GM23248 (cell line): ENCODE measurements at places on chromosomes 7 and 10. TPM values are rescaled to one million over a fixed set of nuclear protein-coding genes. Genes with fewer than 3 reads are reported as not detected.

The NOS3 gene
- 0.13 and 0.32 TPM in 2 replicates for total RNA-seq

The C10orf53 gene
- not detected in 2 replicates for total RNA-seq

The PNLIPRP2 gene
- total RNA-seq: not detected in 2 replicates

The AKR1C8 gene
- total RNA-seq: not detected in 2 replicates

The COL1A2 gene
- 10,930 and 11,288 TPM in 2 replicates for total RNA-seq

The MBL2 gene
- total RNA-seq: not detected in 2 replicates

The AKR1B15 gene
- not detected in 2 replicates for total RNA-seq

The ADRB1 gene
- not detected in 2 replicates for total RNA-seq

The PPIA gene
- total RNA-seq: 2,655 and 2,752 TPM in 2 replicates

The SDK1 gene
- not detected in 2 replicates for total RNA-seq

The FAM25C gene
- not detected in 2 replicates for total RNA-seq

The ADGRA1 gene
- total RNA-seq: not detected in 2 replicates

The MYL10 gene
- not detected in 2 replicates for total RNA-seq

The ARHGEF35 gene
- 3.4 and 4.3 TPM in 2 replicates for total RNA-seq

The AKR1C4 gene
- not detected in 2 replicates for total RNA-seq

DNA sequence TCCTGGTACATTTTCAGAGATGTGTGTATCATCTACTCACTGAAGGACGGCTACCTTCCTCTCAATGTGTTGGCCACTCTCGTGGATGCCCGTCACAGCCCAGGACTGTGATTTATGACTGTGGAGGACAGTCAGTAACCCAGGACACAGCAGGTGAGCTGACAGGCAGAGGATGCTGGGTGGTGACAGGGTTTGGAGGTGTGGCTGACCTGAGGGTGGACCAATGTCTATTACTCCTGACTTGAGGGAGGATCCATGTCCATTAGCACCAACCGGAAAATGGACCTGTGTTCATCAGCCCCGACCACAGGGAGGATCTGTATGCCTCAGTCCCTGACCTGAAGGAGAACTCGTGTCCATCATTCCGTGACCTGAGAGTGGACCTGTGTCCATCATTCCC is 96.1 kb downstream of the ADCY1 start:
- no peak for DNase-seq

- peak; percentile 23 for DNase-seq
Measured at GRCh38 chr7:90677486-90678404, 81.6 kb downstream of the CDK14 start.

DNA sequence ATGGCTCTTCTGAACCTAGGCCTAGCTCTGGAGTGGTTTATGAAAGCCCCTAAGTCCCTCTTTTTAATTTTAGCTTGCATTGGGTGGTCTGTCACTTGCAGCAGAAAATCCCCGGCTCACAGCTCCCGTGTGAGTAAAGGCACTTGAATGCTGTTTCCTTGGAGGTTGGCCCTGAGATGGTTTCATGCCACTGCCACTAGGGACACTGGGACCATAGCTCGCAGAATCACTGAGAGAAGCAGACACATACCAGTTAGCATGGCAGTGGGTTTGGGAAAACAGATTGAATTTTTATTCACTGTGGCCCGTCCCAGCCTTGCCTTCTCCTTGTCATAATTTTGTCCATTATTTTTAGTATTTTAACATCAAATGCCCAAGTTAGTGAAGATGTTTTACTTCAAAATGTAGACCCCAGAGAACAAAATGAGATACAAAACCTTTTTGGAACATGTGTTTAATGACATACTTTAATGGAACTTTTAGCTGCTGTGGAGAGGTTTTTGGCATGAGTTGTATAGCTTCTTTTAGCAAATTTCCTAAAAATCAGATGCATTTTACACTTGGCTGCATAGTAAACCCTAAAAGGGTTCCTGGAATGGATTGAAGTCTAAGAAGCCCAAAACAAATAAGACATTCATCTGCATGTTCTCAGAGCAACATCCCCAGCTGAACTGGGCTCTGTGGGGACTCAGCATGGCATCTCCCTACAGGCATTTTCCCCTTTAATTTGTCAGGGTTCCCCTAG is 259.7 kb upstream of the PITRM1 start:
- DNase-seq: no peak

DNA sequence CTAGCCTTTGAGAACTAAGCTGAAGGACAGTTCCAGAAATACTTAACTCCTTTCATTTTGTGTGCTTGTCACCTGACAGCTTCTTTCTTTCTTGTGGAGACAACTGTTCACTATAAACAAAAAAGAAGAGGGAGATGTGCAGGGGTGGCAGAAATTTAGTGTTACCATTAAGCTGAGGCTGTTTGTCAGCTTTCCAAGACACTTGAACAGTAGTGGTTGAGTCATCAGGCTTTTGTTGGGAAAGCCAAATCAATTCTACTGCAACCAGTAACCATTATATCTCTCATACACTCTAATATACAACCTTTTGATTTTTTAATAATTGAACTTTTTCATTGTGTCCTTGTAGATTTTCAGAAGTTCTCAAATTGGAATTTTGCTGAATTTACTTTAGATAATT is 75.3 kb downstream of the POLL start:
- DNase-seq: peak; percentile 86

DNA sequence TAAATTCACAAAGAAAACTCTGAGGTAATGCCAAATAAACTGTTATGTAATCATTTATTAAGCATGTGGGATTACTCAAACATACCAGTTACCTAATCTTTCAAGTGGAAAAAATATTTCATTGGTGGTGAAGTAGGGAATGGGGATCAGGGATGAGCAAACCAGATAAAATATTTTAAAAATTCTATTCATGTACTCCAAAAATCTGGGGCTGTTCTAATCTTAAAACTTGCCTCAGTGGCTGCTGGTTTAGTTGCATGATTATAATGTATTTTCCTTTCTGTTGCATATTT is 19.5 kb downstream of the LMOD2 start:
- DNase-seq: peak; percentile 76

- DNase-seq: no peak
Measured at GRCh38 chr7:92072708-92073107, 61.6 kb downstream of the CYP51A1 start.

DNA sequence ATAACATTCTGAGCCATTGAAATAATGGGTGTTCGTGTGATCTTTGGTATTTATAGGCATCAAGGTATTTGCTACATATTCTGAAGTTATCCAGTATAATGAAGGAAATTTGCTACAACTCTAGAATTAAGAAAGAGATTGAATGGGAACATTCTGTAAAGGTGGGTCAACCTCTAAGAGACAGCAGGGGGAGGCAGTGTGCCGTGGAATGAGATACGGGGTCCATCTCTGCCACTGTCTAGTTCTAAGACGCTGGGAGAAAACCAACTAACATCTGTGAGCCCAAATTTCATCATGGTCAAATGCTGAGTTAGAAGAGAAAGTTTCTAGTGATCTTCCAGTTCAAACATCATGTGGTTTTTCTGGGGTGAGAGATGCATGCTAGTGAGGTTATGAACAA is 368.9 kb downstream of the SORCS1 start:
- peak; percentile 17 for DNase-seq

- DNase-seq: no peak
Measured at GRCh38 chr10:104430360-104430759, 76.7 kb downstream of the CFAP58 start.

- no peak for DNase-seq
Measured at GRCh38 chr7:18467011-18467410, 28.5 kb upstream of the HDAC9 start.

DNA sequence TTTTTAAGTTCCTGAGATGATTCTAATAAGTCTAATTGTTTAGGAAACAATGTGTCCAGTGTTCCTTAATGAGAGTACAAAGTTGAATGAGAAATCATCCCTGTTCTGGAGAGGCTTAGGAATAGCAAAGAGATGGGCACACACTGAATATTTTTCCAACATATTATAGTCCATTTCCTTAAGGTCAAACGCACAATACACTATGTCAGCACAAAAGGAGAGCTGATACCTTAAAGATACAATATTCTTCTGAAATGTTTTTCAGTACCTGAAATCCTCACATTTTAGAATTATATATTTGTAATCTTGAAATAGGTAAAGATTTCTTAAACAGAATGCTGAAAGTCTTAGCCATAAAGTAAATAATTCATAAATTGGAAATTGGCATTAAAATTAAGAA is 183.2 kb downstream of the GRM3 start:
- no peak for DNase-seq

DNA sequence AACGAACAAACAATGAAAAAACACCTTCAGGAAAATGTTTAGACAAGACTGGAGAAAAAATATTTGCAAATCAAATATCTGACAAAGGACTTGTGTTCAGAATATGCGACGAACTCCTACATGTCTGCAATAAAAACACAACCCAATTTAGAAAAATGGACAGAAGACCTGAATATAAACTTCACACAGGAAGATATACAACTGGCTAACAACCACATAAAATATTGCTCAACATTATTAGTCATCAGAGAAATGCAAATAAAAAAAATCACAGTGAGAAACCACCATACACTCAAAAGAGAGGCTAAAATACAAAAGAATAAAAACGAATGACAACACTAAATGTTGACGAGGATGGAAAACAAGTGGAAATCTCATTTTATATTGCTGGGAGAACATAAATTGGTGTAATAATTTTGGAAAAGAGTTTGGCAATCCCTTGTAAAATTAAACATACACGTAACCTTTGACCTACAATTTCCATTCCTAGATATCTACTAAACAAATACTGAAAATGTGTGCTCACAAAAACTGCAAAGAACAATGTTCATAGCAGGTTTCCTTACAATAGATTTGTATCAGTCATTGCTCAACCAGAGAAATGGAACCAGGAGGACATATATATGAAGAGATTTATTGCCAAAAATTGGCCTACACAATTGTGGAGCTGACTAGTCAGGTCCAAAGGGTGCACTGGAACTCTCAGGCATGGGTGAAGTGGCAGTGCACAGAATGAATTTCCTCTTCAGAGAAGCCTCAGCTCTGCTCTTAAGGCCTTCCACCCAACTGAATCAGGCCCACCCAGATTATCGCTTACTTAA is 82.9 kb upstream of the OGDHL start:
- peak; percentile 55 for DNase-seq

DNA sequence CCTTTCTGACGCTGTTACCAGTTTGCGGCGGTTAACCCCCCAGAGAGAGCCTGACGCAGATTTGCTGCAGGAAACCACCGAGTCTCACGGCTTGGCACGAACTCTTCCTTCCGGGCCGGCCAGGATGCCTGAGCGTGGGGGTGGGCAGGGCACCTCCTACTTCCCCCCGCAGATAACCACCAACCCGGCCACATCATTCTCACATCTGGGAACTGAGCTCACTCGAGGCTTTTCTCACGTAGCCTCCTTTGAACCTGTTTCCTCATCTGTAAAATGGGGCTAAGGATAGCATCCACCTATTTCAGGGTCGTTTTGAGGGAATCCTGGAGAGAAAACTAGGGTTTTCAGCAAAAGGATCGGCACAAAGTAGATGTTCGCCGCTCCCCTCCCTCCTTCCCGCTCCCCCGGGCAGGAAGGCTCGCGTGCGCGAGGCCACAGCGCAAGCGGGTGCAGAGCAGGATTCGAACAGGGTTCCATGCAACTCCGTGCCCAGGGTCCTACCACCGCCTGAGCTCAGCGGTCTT is 23.6 kb downstream of the DDIT4 start:
- peak; percentile 98 for DNase-seq

- no peak for DNase-seq
Measured at GRCh38 chr10:29870522-29871044, 188.8 kb downstream of the JCAD start.

- DNase-seq: no peak
Measured at GRCh38 chr7:156222151-156222550, 409.9 kb upstream of the SHH start.

- DNase-seq: no peak
Measured at GRCh38 chr7:95736635-95737034, 35.7 kb upstream of the DYNC1I1 start.

DNA sequence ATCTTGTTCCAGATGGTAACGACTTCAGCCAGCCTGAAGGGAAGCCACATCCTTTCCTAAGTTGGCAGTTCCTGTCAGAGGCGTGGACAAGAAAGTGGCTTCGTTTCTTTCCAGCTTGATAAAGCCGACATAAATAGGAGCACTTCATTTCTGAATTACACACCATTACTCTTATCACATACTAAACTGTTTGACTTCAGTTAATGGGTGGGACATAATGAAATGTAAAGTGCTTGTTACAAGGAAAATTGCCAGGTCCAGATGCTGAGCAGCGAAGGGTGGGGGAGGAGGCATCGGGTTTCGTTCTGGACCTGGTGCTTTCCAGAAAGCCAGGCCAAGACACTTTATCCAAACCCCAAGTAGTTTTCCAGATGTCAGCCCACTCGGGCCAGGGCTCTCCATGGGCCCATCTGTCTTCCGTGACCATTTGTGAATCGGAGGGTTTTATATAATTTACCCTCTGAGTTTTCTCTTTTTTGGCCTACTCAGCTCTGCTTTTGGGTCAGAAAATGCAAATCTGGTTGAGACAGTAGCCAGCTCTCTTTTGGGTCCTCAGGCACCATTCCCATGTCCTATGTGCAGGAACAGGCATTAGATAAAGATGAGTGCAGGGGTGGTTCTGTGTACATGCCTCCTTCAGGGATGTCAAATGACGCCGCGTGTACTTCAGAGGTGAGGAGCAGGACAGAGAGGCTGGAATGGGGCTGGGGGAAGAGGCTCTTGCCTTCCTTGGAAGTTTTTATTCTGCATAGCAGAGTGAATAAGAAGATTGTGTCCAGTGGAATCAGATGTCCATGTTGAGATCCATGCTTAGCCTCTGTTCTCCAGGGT is 90.2 kb downstream of the TACC2 start:
- DNase-seq: no peak

GRCh38 chr7:23230641-23231101 is 15.9 kb upstream of the GPNMB start:
- DNase-seq: no peak

DNA sequence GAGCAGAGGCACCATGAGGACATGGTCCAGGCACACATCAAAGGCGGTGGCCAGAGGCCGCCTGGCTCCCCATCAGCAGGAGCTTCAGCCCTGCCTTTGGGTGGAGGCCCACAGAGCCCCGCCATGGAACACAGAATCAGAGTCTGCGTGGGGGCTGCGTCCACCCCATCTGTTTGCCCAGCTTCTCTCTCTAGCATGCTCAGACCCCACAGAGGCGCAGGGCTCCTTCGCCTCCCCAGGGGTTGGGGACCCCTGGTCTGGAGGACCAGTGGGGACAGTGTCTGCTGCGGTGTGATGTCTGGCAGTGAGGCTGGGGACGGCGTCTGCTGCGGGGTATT is 321.9 kb downstream of the PTPRN2 start:
- DNase-seq: no peak

DNA sequence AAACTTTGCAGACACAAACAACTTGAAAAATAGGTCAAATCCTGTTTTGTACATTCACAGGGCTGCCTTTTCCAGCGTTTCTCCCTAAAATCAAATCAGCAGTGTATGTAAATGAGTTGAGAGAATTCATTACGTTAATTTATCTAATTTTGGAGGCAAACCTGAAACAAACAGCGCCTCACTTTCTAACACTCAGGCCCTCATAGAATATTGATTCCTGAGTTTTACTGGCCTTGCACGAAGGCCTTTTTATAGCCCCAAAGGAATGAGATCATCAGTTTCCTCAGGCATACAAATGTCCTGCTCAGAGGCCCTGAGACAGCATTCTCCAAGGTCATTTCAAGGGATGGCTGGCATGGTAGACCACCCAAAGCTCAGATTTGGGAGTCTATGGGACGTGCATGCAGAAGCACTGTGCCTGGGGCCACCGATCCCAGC is 131.7 kb upstream of the CHST15 start:
- peak; percentile 15 for DNase-seq

- peak; percentile 27 for DNase-seq
Measured at GRCh38 chr7:66507764-66508296, 120.9 kb upstream of the KCTD7 start.

- peak; percentile 74 for DNase-seq
Measured at GRCh38 chr10:68665841-68666240, 55.2 kb upstream of the CCAR1 start.

GRCh38 chr7:7352845-7353244 is 170.5 kb downstream of the C1GALT1 start:
- DNase-seq: no peak

- DNase-seq: no peak
Measured at GRCh38 chr7:1987591-1988532, 244.9 kb downstream of the MAD1L1 start.
